ENCODE measurements at places on chromosomes 7 and 10.

DNA sequence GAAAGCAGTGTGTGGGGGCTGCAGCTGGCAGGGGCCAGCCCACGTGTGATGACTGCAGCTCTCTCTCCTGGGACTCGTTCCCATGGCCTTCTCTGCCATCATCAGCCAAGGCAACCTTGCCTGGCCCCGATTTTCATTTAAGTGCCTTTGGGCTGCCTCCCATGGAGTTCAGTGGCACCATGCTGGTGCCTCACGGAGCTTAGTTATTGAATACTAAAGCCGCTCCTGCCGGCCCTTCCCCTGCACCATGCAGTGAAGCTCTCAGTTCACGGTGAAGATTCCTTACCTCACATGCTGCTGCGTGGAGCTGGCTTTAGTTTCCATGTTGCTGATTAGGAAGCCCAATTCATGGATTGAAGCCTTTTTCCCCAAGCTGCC is 141.5 kb upstream of the EEPD1 start:
- no peak for DNase-seq

- no peak for DNase-seq
Measured at GRCh38 chr7:57361406-57361805, 88.6 kb upstream of the ZNF716 start.

- DNase-seq: no peak
Measured at GRCh38 chr10:114491933-114492332, 87.6 kb upstream of the AFAP1L2 start.

DNA sequence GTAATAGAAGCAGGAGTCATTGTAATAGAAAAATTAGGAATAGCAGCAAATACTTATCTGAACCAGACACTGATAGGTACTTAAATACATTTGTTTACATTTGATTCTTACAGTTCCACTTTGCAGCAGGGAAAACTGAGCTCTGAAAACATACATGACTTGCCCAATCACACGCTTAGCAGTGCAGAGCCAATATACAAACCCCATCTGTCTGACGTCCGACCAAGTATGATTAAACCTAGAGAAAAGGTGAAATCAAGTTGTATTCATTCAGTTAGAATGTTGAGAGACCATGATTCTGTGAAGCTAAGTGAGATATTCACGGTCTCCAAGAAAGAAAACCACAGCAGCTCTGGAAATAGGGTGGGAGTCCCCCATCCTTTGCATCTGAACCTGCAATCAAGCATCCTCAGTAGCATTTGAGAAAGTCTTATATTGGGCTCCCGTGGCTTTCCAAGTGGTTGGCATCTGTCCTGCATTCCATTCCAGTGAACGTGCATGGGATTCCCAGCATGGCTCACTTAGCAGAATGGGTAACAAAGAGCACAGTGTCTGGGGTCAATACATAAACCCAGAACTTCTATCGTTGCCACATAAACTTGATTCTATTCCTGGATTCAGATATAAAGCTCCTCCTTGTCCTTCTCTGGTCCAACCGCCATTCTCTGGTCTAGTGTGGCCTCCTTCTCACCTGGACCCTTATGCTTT is 148.7 kb upstream of the RSU1 start:
- DNase-seq: peak; percentile 95
